ENCODE measurements at places on chromosomes 12 and 14.

- DNase-seq: no peak
Observed at GRCh38 chr12:106145539-106146447, 7.0 kb upstream of the NUAK1 start.

GRCh38 chr14:56102941-56103340 lies 15.3 kb upstream of the PELI2 start:
- no peak for DNase-seq

GRCh38 chr14:23006188-23006534 lies 3.8 kb downstream of the C14orf93 start:
- no peak for DNase-seq

DNA sequence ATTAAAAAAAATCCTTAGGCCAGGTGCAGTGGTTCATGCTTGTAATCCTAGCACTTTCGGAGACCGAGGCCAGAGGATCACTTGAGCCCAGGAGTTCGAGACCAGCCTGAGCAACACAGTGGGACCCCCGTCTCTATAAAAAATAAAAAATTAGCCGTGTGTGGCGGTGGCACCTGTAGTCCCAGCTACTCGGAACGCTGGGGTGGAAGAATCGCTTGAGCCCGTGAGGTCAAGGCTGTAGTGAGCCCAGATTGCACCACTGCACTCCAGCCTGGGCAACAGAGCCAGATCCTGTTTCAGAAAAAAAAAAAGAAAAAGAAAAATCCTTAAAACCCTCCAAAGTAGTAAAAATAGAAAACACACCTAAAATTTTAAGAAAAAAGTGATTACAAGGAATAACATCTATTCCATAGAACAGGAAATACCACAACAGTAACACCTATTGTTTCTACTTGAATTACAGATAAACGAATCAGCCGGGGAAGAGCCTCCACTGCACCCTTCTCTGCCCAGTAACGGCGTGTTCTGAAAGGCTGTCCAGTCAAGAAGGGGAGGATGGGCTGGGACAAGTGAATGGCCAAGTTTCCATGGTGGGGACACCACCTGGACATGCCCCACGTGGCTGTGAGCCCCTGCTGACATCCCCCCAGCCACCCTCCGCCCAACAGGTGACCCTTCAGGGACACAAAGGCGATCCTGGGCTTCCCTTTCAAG lies 17.8 kb downstream of the POLE start:
- no peak for DNase-seq

DNA sequence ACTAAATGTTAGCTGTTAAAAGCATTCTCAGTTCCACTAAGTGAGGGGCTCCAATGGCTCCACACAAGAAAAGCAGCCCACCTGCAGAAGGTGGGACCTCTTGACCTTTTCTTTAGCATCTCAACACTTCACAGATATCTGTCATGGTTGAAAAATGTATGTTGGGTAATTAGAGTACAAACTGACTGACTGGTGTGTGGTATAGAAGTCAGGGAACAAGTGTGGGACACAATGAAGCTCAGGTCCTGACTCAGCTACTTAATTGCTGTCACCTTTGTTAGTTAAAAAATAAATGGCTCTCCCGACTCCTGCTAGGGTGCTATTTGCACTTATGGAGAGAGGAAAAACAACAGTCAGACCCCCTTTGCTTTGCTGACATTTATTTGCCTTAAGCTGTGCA lies 299.0 kb downstream of the TTC6 start:
- DNase-seq: no peak

DNA sequence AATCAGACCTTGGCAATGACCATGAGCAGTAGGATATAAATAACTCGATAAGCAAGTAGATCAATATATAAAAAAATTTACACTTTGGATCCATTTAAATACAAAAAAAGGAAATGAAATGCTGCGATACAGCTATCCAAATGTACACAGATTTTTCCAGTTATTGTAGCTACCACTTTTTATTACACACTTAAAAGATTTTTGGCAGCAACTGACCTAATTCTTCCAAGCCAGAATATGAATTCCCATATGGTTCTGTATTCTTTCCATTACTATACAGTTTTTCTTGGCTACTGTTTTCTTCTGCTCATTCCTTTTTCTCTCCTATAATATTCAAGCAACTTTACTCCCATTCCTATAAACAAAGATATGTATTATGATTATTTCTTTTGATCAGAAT lies 52.2 kb downstream of the TMTC1 start:
- DNase-seq: no peak

DNA sequence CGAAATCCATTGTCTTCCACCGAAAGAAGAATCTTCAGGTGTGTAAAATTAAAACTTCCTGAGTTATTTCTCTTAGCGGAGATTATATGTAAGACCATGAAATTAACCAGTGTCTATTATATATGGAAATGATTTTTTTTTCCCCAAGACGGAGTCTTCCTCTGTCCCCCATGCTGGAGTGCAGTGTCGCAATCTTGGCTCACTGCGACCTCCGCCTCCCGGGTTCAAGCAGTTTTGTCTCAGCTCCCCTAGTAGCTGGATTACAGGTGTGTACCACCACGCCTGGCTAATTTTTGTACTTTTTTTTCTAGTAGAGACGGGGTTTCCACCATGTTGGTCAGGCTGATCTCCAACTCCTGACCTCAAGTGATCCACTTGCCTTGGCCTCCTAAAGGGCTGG lies 2.8 kb downstream of the RAN start:
- DNase-seq: no peak

GRCh38 chr14:25520821-25521220 lies 470.9 kb upstream of the STXBP6 start:
- DNase-seq: no peak

GRCh38 chr12:53739214-53740129 lies 12.2 kb upstream of the CALCOCO1 start:
- no peak for DNase-seq

GRCh38 chr14:25102788-25103187 lies 52.8 kb upstream of the STXBP6 start:
- DNase-seq: no peak

DNA sequence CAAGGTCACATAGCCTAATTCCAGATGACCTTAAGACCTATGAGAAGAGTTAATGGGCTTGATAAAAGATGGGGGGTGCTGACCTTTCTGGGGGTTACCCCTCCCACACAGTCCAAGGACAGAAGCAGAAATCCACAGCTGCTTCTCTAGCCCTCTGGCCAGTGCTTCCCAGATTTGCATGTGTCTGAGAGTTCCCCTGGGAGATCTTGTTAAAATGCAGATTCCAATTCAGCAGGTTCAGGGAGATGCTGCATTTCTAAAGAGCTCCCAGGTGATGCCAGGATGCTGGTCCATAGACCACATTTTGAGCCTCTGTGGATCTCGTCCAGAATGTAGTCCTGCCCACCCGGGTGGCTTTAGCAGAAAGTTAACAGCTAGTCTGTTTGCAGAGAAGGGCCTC lies 82.1 kb downstream of the WSCD2 start:
- DNase-seq: no peak

- no peak for DNase-seq
Observed at GRCh38 chr12:112916270-112916669, 9.5 kb downstream of the OAS1 start.

- no peak for DNase-seq
Observed at GRCh38 chr12:6352193-6353173, 10.6 kb upstream of the TNFRSF1A start.

GRCh38 chr12:80187660-80188090 lies 88.3 kb downstream of the OTOGL start:
- no peak for DNase-seq

GRCh38 chr12:121789233-121789781 lies 4.2 kb downstream of the RHOF start:
- DNase-seq: no peak

DNA sequence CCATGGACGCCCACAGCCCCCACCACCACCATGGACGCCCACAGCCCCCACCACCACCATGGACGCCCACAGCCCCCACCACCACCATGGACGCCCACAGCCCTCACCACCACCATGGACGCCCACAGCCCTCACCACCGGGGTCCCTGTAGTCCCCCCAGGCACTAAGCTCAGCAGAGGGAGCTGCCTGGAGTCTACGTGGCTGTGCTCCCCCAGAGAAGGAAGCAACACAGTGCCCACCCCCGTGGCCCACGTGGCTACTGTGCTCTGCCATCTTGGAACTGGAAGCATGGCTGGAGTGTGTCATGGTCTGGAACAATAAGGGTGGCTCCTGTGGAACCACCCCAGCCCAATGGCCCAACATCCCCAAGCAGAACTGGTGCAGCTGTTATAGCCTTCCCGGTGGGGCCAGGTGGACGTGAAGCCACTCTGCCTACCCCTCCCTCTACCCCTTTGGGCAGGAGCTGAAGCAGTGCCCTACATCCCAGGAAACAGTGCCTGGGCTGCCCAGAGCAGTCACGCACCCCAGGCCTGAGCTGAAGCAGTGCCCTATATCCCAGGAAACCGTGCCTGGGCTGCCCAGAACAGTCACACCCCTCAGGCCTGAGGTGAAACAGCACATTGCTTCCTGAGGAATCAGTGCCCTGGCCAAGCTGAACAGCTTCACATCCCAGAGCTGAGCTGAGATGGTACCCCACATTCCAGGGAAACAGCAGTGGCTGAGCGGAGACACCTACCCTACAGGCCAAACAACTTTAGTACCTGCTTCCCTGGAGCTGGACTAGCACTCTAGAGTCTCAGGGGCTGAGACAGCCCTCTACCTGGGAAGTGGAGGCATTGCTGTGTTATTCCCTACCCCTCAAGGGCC lies 9.0 kb upstream of the SFSWAP start:
- no peak for DNase-seq

GRCh38 chr14:34362641-34363251 lies 99.3 kb downstream of the SPTSSA start:
- DNase-seq: no peak

- DNase-seq: no peak
Observed at GRCh38 chr14:94227029-94227428, 52.9 kb downstream of the PPP4R4 start.

- no peak for DNase-seq
Observed at GRCh38 chr12:52861511-52861910, 12.7 kb upstream of the KRT78 start.

DNA sequence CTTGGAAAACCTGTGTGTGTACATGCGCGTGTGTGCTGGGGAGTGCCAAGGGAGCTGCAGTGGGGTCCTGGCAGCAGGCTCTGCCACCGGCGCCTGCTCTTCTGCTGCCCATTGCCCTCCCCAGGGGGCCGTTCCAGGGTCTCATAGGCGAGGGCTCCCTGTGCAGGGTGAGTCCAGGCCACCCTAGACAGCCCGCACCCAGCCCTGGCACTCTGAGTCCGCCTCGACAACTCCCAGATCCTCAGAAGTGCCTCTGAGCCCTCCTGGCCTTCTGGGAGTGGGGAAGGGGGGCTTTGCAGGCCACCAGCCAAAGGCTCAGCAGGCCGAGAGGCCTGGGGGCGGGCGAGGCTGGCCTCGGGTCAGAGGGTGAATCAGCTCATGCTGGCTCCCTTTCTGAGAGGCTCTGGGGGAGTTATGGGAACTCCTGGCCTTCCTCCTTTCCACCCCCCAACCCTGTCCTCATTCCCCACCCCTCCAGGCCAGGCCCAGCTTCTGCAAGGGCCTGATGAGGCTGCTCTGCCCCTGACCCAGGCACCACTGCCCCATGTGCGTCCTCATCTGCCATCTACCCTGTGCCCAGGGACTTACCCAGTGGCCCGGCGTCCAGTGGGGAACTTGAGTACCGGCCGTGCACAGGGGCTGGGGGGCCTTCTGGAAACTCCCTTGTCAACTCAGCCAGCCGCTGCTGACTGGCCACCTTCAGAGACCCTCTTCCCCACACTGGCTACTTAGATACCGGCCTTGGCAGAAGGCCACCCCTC lies 2.1 kb upstream of the TEDC1 start:
- DNase-seq: no peak

DNA sequence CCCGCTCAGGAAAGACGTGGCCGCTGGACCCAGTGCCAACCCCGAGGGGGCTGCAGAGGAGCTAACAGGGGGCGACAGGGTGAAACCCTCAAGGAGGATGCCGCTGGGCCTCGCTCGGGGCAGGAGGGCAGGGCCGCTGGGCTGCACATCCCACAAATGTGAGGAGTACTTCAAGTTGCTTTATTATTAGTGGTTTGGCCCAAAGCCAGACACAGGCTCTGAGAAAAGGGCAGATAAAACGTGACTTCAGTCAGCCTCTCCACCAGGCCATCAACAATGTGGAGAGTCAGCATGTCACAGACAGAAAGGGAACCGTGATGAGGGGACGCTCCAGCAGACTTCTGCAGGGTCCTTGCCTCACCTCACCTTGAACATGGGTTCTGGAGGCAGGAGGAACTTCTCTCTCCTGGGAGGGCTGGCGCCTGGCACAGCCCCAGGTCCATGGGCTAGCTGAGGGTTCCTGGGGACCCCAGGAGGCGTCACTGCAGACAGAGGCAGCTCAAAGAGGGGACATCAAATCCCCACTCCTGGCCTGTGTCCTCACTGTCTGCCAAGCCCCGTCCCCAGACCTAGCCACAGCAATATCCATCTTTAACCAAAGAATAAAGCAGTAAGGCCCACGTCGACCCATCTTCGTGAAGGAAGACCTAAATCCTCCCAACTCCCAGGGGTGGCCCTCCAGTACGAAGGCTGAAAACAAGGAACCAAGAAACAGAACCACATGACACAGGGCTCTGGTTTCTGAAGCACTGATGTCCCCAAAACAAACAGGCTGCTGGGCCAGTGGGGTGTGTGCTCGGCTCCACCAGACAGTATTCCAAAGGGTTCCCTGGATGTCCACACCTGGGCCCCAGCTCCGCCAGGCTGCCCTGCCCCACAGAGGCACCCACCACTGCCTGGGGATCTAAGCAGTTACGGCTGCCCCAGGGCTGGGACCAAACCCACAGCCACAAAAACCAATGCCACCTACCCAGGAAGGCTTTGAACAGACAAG lies 35.1 kb downstream of the CCDC85C start:
- DNase-seq: no peak

DNA sequence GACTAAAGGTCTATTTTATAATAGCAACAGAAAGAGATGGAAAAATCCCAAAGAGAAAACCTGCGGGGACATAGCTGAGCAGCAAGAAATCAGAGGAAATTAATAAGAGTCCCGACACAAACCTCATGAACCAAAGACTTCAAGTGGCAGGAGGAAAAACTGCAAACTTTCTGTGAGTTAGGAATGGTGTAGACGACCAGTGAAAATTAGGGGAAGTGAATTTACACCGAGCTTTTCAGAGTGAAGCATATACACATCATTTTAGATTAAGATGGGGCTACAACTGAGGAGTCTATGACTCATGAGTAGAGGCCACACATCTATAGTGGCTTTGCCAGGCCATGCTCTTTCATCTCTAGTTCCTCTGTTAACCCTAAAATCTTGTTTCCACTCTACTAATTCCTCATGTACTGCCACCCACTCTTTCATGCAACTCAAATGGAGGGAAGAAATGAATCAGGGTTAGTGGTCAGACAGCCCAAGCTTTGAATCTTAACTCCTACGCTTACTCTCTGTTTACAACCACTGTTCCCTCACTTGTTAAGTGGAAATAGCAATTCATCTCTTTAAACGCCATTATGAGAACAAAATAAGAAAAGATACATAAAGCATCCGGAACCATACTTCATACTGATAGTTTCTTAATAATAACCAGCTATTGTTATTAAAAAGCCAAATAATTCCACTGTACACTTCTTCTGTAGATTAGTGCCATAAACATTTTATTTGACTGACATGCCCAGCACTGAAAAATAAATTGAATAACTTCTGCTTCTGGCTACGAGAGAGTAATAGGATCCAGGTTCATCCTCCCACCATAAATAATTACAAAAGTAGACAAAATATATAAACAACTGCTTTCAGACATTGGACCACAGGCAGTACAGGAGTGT lies 219.3 kb downstream of the RMST start:
- DNase-seq: no peak

- DNase-seq: peak; percentile 88
Observed at GRCh38 chr14:100213956-100214769, 24.8 kb upstream of the YY1 start.

All from left forelimb (tissue), 1 donor.